Stimulated activated CD4-positive, alpha-beta T cell treated with anti-CD3 and anti-CD28 coated beads, Interleukin-4, amount 100 ng/mL, for 48 hours (primary cell): ENCODE measurements at places on chromosomes 11 and 22.

- no peak for DNase-seq
Observed at GRCh38 chr11:75346912-75347647, 4.4 kb downstream of the ARRB1 start.

GRCh38 chr11:26112264-26112663 lies 219.7 kb upstream of the ANO3 start:
- DNase-seq, result no peak

GRCh38 chr11:9039198-9039597 lies 35.4 kb upstream of the NRIP3 start:
- no peak for DNase-seq

GRCh38 chr22:46233231-46233630 lies 16.9 kb downstream of the CDPF1 start:
- DNase-seq, result no peak

DNA sequence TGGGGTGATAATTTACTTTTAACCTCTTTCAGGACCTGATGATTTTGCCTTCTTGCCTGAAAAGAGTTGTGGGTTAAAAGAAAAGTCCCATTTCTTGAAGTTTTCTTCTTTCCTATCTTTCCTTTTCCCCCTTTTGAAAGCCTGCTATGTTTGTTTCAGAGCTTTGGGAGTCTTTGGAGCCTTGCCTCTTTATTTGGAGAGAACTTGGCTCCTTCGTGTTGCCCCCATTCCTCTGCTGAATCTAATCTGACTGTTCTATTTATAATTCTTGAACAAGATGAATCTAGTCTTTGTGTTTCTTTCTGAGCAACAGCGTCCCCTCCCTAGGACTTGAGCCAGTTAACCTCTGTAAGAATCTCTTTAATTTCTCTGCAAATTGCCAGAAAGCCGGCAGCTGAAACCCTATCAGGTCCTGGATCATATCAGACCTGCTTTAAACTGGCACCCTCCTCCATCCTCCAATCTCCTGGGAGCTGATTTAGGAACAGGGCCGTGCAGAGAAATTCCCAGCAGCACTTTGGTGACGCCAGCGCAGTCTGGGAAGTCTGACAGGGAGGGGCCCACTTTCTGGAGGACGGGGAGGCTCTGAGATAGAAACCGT lies 289.1 kb upstream of the SORL1-AS1 start:
- DNase-seq, result no peak
